ENCODE measurements at places on chromosomes 7 and 10.

DNA sequence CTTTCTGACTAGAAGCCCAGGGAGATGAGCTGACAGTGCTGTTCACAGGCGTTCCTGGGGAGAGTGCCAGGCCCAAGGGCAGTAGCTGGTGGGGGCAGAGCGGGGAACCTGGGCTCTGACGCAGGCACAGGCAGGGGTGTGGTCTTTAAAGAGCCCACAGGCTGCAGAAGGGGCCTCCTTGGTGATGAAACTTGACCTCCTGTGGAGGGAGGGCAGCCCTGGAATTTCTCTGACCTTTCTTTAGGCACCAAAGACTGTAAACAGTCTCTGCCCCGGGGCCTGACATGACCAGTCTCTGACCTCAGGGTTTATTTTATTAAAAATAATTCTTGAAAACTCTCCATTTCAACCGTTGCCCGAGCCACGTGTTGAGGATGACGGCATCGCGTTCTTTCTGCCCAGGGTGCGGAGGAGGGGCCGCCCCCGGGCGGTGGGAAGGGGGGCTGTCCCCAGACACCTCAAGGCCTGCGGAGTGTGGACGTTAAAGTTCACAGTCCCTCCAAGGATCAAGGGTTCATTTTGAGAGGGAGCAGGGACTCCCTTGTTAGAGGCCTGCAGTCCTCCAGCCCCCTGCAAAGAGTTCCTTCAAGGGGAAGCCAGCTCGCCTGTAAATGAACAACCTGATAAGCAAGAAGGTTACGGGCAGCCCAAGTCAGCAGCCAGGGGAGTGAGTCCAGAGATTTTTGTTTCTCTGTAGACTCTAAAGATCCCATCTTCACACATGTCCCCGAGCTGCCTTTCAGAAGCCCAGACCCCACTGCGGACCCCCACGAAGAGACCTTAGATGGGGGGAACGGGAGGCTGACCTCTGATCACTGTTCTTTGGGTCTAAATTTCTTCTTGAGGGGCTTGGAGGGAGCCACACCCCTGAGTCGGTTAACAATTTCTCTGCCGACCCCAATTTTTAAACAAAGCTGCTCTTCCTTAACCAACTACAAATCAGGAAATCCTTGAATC is 128.9 kb downstream of the VIPR2 start:
- DNase-seq, result no peak

DNA sequence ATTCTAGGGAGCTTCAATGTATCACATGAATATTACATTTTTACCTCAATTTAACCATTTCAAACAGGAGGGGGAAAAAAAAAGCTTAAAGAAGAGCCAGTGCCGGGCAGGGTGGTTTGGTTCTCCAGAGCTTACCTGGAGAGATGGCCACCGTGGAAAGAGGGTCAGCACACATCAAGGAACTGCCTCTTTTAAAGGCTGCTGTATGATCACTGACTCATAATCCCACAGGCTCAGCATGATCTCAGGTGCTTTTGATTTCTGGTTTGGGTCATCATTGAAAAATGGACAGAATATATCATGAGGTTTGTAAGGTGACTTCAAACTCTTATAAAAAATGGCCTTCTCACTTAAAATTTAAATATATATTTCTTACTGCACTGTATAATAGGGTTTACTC is 67.5 kb upstream of the MDFIC start:
- no peak for DNase-seq

- DNase-seq, result peak; percentile 81
Measured at GRCh38 chr7:105352018-105352612, 36.6 kb downstream of the SRPK2 start.

GRCh38 chr10:30169342-30169741 is 110.0 kb upstream of the JCAD start:
- no peak for DNase-seq

DNA sequence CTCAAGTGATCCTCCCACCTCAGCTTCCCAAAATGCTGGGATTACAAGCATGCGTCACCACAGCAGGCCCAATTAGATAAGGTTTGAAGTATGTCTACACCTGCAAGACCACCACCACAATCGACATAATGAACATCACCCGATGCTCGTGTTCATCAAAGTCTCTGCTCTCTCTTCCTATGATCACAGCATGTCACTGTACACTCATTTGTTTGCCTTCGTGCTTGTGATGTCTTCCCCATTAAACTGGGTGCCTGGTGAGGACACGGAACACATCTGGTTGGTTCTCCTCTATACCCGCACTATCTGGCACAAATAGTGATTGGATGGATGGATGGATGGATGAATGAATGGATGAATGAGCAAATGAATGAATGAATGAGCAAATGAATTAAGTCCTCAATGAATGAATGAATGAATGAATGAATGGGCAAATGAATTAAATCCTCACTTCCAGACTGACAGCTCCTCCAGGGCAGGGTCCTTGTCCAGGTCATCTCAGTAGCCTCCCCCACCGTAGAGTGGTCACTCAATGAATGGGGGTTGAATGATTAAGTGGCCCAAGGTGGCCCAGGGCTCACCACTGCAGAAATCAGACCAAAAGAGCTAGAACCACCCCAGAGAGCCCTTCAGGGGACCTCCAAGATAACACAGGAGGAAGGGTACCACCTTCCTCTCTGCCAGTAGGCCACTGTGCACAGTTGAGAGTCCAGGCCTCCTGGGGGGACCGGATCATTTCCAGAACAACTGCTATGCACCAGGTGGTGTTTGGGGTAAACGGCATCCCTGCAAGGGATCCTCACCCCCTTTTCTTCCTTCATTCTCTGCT is 101.9 kb upstream of the TNRC18 start:
- peak; percentile 28 for DNase-seq

DNA sequence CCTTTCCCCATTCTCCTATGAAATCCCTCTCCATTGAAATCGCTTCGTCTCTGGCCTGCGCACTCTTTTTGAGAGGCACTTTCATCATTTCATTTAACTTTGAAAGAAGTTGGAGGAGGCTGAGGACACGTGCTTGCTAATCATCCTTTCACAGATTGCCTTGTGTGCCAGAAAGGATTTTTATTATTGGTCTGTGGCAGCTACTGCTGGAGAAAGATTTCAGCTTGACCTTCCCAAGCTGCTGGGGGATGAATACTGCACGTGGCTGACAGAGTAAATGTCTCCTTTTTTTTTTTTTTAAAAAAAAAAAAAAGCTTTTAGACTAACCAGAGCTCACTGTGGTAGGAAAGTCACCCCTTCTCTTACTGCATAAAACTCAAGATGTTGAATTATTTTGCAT is 44.2 kb upstream of the KCNIP2 start:
- no peak for DNase-seq

DNA sequence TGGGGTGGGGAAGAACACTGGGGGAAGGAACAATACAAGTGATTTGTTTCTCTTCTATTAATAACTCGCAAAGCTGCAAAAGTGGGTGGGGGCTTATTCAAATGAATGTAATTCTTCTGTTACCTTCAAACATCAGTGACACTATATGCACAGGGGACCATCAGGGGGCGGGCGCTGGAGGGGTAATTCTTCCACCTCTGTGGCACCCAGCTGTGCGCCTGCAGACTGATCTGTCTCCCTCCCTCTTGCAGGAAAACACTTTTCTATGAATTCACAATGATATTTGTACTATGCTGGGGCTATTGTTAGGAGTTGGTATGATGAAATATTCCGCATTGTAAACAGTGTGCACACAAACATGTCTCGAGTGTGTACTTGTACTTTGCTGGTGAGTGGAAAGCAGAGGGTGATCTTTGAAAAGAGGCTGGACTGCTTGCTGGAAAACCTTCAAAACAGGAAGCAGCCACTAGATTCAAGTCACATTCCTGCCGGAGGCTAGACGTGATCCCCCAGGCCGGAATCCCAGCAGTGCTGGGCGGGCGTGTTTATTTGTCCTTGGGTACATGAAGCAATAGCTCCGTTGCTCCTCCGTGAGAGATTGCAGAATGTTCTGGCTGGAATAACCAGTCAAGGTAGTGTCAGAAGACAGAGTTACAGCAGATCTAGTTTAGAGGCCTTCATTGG is 15.8 kb upstream of the BNIP3 start:
- no peak for DNase-seq

- no peak for DNase-seq
Measured at GRCh38 chr7:2638224-2638991, 6.6 kb downstream of the TTYH3 start.

- DNase-seq, result no peak
Measured at GRCh38 chr10:44906486-44906885, 4.7 kb upstream of the TMEM72 start.

DNA sequence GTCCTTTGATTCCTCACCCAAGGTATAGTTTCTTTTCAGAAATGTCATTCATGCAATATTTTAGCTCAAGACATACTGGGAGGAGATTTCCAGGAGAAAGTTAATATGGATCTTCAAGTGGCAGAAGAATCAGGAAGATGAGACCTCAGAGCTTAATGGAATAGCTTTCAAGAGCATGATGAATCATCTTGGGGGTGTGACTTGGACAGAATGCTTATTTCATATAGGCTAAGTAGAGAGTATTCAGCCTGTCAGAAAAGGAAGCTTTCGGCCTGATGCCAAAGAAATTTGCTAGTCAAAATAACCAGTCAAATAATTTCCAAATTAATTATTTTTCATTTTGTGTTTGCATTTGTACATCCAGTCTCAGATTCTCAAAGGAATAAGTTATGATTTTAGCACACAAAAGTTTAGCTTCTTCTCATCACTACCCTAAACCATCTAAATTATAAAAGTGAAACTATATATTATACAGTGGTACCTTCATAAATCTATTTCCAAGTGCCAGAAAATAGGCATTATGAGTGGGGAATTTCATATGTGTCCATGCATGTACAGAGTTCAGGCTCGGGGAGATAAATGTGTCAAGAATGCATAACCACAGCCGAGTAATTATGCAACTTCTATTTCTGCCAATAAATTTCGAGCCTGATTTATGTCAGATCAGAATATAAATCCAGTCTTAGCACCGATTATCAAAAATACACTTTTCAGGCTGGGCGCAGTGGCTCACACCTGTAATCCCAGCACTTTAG is 27.3 kb upstream of the CALD1 start:
- no peak for DNase-seq

- DNase-seq, result no peak
Measured at GRCh38 chr10:5018134-5018533, 14.5 kb upstream of the AKR1C2 start.

DNA sequence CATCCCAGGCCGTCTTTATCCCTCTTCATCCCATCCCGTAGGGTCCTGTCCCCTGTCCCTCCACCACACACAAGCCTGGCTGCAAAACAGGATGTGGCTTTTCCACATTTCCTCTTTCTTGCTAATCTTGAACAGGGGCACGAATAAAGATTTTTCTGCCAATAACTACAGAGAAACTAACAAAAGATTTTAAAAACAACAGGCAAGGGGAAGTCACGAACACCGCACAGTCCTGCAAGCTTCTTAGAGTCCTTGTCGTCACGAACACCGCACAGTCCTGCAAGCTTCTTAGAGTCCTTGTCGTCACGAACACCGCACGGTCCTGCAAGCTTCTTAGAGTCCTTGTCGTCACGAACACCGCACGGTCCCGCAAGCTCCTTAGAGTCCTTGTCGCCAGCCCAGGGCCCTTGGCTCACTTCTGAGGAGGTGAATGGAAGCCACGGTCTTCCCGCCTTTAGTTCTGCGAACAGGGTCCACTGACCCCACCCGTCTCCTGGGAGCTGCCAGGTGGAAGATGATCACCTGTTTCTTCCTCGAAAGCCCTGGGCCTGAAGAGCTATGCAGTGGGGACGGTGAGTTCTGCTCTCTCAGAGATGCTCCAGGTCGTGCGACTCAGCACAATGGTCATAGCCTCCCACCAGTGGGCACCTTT is 10.3 kb upstream of the INSIG1 start:
- no peak for DNase-seq

Data from activated CD4-positive, alpha-beta T cell treated with anti-CD3 and anti-CD28 coated beads, Interleukin-2, amount 10 ng/mL, durations not matched to agents 7 days and 5 days (primary cell).